ENCODE measurements at places on chromosomes 12 and 14.
A peak's percentile ranks its signal among the peaks of the same experiment; 100 is the strongest.

DNA sequence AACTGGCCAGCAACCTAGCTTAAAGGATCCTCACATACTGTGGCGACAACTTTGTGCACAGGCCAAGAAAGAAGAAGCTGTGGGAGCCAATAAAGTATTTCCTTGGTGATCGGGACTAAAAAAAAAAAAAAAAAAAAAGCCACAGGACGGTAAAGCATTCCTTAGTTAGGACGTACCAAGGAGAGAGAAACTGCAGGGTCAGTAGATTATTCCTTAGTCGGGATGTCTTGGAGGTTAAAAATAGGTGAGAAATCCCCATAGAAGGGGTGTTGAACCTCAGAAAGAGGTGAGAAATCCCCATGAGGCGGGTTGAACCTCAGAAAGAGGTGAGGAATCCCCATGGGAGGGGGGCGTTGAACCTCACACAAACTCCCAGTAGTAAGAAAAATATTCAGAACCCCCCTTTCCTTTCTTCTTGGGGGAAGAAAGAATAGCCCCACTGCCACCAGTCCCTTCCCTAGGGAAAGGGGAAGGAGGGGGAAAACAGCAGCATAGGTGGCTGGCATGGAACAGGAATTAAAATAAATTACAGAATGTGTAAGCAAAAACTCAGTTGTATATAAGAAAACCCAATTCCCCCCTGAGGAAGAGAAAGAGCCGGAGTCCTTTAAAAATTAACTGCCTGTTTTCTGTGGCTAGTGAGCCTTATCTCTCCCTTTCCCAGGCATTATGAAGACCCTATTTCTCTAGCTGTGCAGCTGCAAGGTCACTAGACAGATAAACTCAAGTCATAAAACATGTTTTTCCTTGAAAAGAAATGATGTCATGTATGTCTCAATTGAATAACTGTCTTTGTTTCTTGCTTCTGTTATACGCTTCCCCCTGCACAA, 26.8 kb downstream of the KLRK1 start:
- DNase-seq: no peak

DNA sequence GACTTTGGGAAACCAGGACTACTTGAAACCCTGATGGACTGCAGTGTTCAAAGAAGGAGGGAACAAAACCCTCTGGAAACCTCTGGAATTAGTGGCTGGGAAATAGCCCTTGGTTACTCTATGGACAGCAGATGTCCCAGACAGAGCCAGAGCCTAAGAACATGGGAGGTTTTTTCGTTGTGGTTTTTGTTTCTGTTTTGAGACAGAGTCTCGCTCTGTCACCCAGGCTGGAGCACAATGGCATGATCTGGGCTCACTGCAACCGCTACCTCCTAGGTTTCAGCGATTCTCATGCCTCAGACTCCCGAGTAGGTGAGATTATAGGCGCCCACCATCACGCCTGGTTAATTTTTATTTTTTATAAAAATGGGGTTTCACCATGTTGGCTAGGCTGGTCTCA, 1378.7 kb downstream of the AACS start:
- DNase-seq: no peak

- peak; percentile 47 for DNase-seq
Observed at GRCh38 chr14:20855652-20856291, 35.4 kb upstream of the RNASE3 start.

DNA sequence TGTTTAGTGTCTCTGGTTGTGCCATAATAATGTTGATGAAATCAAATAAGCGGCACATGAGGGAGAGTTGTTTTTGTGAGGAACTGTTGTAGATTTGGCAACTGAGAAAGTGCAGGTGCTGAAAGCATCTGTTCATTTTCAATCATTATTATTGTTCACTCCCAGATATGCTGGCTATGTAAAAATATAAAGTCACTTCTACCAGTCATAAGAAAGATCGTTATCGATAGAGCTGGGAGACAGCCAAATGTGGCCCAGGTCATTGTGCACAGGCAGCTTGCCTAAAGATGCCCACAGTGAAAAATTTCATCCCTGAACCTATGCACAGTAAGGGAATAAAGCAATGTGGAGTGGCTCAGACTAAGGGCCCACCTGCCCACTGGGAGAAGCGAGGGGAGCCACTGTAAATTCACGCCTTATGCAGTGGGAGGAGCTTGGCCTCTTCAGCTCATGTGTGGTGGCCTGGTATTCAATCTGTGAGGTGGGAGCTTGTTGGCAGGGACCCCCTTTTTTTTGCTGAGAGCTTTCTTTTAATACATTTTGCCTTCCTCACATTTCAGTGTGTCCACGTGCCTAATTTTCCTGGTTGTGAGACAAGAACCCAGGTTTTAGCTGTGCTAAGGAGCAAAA, 1490.8 kb upstream of the TMEM132C start:
- DNase-seq: no peak

DNA sequence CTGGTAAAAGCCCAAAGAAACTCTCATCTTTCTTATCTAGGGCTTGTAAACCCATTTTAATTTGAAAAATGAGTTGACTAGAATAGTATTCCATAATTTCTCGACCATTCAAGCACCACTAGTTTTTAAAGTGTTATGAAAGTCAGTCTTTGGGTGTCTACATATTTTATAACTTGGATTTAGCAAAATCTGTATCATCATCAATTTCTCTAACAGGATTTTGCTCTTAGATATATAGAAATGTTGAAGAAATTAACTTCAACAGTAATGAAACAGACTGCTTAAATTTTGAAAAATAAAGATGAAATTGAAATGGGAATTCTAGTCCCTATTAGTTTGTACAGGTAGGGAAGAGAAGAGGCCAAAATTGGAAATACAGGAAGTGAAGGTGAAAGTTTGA, 32.8 kb downstream of the MSRB3 start:
- DNase-seq: no peak

- DNase-seq: peak; percentile 92
Observed at GRCh38 chr14:70907176-70907995, at the start of gene PCNX1. Gene PCNX1 (plus strand): TSS chr14:70907459. CDS start chr14:70907851, 392 bp downstream.

GRCh38 chr14:103220134-103220981, 97.1 kb downstream of the TNFAIP2 start:
- no peak for DNase-seq

DNA sequence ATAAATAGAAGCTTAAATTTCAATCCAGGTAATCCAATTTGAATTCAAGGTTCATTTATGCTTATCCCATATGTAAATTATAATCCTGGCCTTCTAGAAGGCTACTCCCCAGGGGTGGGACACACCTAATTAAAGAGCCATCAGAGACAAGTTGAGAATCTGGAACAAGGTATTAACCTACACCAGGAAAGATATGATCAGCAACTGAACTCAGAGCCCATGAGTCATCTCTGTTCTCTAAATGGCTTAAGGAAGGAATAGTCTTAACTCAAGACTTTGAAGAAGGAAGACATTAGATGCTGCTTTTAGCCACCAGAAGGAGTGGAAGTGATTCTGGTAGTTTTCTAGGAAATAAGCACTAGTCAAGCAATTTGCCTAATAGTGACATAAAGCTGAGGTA, 88.0 kb downstream of the KIF21A start:
- DNase-seq: no peak

GRCh38 chr12:116700066-116700465, 37.8 kb downstream of the SPRING1 start:
- DNase-seq: no peak

GRCh38 chr14:68386446-68386845, 406.4 kb downstream of the ZFP36L1 start:
- DNase-seq: no peak

- DNase-seq: no peak
Observed at GRCh38 chr12:108584456-108585065, 13.3 kb downstream of the TMEM119 start.

DNA sequence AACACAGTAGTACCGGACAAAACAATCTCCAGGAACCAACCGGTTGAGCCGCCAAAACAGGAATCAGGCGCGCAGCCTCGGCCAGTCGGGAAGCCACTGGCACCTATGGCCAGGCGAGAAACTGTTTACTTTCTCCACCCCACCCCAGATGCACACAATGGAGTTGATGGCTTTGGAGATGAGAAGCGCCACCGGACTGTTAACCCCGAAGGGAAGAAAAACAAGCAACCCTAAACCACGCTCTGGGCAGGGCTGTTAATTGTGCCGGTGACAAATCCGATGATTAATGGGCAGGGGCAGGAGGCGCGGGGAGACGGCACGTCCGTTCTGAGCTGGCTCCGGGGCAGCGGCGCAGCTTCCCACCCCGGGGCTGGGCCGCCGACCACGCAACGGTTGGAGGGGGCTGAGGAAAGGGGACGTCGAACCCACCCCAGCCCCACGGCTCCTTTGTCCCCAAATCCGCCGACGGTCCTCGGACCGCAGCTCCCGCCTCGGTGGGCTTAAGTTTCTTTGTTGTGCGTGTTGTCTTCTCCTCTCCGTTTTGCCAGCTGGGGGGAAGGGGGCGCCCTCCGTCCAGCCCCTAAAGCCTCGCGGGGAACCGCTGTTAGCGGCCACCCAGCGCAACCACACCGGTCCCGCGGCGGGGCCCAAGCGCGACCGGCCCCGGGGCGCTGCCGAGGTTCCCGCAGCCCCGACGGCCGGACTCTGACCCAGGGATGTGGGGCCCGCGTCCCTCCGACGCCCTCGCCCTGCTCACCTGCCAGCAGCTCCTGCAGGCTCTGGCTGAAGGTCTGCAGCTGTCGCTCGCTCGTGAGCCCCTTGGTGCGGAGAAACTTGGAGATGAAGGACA, 790 bp downstream of the BTG1 start:
- DNase-seq: no peak

DNA sequence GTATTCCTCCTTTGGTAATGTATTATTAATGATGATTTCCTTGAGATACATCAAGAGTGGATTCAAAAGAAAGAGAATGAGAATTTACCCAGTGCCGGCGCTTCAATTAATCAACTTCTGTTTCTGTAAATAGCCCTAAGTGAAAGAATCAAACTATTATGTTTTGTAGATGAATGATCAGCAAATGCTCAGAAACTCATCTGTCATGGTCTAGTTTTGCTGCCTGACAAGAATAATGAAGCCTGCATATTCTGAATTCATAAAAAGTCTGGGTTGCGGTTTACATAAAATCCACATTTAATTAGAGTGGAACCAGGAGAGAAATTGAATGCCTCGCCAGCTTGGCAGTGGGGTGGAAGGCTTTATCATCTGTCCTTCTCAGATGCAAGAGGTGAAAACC, 325.3 kb downstream of the GALC start:
- no peak for DNase-seq

- DNase-seq: no peak
Observed at GRCh38 chr12:57845478-57846284, 848 bp downstream of the CTDSP2 start.

DNA sequence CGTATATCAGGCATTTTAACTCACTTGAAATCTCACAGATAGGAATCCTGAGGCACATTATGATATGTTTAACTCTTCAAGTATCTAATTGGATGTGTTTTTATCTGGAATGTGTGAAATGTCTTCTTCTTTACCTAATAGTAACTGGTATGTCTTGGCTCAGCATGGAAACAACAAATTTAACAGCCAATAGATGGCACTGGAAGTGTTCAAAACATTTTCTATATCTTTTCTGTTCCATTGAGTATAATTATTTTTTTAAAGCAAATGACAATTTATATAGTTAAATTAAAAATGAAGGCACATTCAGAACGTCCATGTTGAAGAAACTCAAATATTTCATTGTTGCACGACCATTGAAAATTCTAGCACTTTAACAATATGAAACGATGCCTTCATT, 164.6 kb upstream of the SLC16A7 start:
- peak; percentile 9 for DNase-seq

DNA sequence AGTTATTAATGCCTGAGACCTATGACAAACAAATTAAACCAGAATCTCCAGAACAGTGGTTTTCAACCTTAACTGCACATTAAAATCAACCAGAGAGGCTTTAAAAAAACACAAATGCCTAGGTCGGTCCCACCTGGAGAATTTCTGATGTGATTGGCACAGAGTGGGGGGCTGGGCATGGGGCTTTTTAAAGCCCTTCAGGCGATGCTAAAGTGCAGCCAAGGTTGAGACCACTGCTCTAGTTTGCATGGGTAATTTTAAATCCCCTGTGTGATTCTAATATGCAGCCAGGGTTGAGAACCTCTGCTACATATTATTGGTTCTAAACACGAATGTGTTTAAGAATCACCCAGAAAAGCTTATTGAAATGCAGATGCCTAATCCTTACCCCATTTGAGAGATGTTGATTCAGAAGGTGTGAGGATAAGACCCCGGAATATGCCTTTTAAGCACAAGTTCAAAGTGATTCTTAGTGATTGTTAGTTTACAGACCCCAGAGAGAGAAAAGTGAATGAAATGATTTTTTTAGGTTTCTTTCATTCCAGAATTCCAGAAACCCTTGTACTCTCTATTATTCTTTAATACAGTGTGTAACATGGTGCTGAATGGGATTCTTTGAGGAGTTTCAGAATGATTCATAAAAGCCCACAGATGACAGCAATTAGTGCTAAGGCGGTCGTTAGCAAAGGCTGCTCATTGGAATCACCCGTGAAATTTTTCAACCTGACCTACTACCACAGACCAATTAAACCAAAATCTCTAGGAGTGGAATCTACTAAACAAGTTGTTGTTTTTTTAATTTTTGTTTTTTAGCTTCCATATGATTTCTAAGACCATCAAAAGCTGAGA, 44.9 kb downstream of the LIN7A start:
- DNase-seq: no peak

GRCh38 chr14:72600551-72601330, 293.2 kb downstream of the DPF3 start:
- no peak for DNase-seq

DNA sequence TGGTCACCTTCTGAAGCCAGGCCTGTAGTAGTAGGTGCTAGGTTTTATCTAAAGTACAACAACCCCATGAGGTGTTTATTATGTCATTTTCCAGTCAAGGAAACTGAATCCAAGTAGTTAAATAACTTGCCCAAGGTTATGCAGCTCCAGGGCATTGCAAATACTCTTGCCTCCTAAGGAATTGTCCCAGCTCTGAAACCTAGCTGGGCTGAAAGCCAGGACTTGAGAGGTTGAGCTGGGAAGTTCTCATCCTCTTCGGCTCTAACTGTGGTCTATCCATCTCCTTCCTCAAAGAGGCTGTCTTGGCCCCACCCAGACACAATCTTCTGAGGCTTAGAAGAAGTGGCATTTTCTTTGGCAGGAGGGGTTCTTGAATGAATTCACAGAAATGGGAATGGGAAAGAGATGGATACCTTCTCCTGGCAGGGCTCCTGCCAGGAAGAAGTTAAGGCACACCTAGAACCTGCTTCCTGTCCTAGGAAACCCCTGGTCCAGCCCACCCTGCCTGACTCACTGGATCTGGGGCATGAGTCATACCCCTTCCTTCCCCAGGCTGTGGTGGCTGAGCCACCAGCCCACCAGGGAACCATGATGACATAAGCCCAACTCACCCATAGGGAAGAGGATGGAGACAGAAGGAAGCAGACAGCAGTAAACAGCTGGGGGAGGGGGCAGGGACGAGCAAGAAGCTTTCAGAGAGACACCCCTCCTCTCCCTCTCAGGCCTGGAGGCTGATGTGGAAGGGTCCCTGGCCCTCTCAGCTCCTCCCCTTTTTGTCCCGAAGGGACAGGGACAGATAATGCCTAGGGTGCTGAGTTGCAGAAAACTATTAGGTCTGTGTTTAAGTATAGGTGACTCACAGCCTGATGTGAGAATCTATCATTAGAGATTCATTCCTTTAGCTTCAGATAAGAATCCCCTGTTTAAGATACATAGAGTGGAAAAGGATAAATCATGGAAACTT, 2.1 kb upstream of the PLEK2 start:
- no peak for DNase-seq

GRCh38 chr14:59017285-59017965, 171.0 kb upstream of the DAAM1 start:
- no peak for DNase-seq

- DNase-seq: peak; percentile 80
Observed at GRCh38 chr14:93788543-93789227, 400 bp upstream of the PRIMA1 start.

Data from NCI-H1694 treated with DMSO at 0.1 percent for 48 hours (cell line).